Hematopoietic multipotent progenitor cell (in vitro differentiated cells): ENCODE measurements at places on chromosomes 5 and 9. TPM values are rescaled to one million over a fixed set of nuclear protein-coding genes. Genes with fewer than 3 reads are reported as not detected.

PRDM9 gene
- under 0.01 TPM for total RNA-seq

SAXO1 gene
- under 0.01 TPM for total RNA-seq

DNA sequence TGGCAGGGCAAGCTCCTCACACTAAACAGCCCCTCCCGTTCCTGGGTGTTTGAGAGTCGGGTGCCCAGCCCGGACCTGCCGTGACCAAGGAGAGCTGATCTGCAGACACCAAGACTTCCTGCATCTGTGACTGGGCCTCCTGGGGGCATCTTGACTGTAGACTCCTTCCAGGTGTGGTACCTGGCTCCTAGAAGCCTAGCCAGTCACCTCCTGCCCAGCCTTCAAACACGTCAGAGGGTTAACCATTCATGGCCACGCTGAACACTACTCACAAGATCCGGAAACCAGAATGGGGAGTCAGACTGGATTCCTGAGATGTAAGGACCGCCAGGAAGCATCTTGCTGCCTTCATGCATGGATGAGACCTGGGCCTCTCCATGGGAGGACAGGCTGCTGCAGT is 3.7 kb upstream of the LCN2 start:
- no peak for DNase-seq

- no peak for DNase-seq
Observed at GRCh38 chr9:104912606-104913005, 15.3 kb downstream of the ABCA1 start.

- no peak for DNase-seq
Observed at GRCh38 chr9:121289026-121289771, 21.2 kb downstream of the GSN start.

DNA sequence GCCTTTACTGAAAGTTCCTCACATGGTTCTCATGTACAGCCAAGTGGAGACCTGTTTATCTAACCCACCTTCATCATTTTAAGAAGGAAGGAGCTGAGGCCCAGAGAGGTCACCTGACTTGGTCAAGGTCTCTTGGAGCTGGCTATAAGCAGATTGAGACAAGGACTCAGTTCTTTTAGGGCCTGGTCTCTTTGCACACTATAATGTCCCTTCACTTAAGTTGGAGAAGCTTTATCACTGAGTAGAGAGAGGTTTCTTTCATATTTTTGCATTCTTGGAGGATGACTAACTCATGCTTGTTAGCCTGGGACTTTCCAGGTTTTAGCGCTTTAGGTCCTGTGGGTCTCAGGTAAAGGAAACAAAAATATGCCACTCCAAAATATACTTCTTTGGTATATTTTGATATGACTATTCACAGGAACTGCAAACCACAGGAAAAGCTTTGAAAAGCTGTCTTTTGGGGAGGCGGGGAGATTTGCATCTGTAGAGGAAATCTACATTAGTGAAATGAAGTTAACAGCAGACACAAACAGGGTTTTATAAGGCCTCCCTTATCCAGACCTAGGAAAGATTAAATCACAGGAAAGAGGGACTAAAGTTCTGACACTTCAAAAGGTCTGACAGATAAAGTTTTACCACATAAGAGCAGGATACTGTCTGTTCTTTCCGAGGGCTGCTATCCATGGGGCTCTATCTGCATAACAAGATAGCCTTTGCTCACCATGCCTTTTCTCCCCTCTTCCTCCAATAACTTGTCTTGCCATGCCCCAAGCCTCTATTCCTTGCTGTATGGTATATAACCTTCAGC is 95.8 kb upstream of the ANKRD55 start:
- peak; percentile 55 for DNase-seq
